ENCODE measurements at places on chromosomes 7 and 10. TPM values are rescaled to one million over a fixed set of nuclear protein-coding genes. Genes with fewer than 3 reads are reported as not detected.

The UNCX gene
- total RNA-seq = 0.65 TPM

The SPDYE2B gene
- not detected for total RNA-seq

The CNPY1 gene
- not detected for total RNA-seq

The RPS24 gene
- total RNA-seq = 2,369 TPM

The STEAP1 gene
- 3.4 TPM for total RNA-seq

Data from epithelial cell of proximal tubule (primary cell).